Activated naive CD8-positive, alpha-beta T cell treated with anti-CD3 and anti-CD28 coated beads, Interleukin-2, amount 50 U/mL, for 24 hours (primary cell): ENCODE measurements at places on chromosomes 2 and 18.

DNA sequence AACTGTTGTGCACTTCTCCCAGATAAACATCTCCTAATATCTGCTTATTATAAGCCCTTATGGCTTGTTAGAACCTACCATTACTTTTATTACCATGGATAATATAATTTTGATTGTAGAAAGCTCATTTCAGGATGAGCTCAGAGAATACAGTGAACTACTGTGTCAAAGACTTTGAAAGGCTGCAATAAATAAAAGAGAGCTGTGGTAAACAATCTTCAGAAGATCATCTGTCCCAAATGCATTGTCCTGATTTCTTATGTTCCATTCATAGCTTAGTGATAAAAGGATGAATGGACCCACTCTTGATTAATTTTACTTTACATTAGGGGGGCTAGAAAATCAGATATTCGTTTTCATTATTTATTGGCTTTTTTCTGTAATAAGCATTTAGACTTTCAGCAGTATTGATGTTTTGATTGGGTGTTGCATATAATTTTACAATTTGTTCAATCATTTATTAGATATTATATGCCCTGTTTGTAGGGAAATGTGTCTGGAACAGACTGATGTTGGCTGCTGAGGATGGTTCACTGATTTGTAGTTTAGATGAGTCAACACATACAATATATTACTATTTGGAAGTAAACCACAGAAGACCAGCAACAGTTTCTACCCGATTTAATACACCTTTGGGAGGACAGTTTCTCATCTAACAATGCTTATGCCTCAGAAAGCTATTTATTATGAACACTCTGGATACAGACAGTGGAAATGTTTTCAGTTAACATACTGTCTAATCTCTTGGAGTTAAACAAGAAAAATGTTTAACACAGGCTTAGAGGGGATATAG, 147.2 kb downstream of the TMEFF2 start:
- DNase-seq = no peak

- no peak for DNase-seq
These were observed 107.9 kb downstream of the KLHL29 start for GRCh38 chr2:23492921-23493320.

DNA sequence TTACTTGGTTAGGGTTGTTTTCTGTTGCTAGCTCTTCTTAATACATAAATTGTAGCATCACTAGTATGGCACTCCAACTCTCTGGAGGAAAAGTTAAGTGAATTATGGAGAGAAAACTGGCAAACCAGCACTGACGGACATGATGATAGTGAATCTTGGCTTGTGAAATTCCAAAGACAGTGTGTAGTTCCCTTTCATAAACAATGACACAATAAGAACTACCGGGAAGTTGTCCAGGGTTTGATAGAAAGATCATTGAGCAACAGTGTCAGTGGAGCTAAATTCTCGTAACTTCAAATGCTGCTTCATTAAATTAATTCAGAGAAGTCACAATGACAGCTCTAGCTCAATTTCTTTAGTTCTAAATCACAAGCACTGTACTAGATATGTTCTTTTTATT, 66.5 kb downstream of the RIT2 start:
- DNase-seq = no peak

GRCh38 chr2:16630463-16630862, 35.2 kb downstream of the CYRIA start:
- DNase-seq = no peak

DNA sequence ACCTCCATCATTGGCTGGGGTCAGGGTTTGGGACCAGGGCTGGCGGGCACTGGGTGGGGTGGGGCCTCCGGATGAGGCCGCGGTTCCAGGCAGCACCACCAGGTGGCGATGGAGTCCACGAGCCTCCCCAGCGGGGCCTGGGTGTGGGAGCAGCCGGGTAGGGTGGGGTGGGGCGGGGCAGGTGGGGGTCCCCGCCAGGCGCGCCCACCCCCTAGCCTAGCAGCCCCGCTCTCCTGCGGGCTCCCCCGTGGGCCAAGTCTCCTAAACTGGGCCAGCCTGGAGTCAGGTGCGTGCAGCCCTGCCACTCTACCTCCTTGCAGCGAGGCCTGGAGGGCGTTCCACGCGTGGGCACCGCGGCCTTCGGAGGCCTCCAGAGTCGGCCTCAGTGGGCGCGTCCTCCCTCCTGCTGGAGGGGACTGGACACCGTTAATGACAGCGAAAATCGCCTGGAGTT, 187.5 kb downstream of the TWIST2 start:
- DNase-seq = peak; percentile 76
